ENCODE measurements at places on chromosomes 12 and 14.

DNA sequence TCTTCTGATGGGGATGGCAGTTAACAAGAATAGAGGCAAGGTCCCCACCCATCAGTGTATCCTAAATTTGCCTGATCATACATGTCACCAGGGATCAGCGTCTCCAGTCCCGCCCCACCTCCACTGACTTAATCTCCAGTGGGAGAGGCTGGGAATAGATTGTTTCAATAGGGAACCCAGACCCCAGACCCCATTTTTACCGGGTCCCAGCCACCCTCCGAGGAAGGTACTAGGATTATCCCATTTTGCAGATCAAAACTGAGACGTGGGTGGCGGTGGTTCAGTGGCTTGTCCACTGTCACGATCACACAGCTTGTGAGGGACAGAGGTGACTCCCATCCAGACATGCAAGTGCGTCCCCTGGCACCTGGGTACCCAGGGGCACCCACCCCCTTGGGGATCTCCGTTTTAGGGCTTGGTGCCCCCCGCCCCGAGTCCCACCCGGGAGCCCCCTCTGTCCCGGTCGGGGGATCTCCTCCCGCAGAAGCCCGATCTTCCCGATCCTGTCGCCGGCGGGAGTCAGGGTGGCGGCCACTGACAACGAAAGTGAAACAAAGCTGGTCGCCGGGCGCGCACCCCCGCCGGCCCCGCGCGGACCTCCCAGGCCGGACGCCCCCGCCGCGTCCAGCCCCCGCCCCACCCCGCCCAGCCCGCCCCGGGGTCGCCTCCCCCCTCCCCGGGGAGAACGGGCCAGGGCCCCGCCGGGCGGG lies 523 bp downstream of the WSB2 start:
- peak; percentile 36 for DNase-seq

DNA sequence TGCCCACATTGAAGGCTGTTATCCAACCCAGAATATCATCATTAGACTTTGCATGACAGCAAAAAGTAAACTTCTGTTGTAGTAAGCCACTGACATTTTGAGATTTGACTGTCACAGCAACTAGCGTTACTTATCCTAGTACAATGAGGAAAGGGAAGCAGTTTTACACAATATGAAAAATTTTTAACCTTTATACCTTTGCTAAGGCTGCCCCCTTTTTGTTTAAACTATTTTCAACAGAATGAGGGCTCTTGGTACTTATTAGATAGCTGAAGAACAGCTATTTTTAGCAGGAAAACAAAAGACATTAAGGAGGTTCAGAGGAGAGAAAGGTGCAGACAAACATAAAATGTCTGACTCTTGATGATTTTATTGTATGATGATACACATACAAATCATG lies 23.4 kb upstream of the TMX1 start:
- no peak for DNase-seq

DNA sequence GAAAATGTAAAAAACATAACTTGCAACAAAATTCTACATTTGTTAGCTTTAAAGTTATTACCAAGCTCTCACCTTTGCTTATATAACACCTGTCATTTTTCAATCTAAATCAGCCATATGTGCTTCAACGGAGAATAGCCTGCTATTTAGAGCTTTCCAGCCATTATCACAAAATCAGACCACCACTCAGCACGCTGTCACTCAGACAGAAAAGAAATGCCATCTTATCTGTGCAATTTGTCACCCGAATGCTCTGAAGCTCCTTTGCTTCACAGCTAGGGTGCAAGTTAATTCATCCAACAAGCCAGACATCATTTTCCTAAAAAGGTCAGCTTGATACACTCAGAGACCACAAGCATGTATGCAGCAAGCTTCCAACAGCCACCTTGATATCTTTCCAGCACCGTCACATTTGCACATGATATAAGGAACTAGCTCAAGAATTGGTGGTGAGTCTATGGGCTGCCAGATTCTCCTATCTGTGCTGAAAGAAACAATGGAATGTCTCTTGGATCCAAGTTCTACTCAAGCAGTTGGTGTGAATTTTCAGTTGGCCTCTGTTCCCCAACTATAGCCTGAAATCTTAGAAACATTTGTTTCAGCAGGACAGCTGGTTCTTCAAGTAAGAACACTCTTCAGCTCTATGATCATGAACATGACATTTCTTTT lies 20.0 kb upstream of the IFNG-AS1 start:
- no peak for DNase-seq

- DNase-seq, result no peak
Observed at GRCh38 chr12:88553941-88554658, 26.2 kb downstream of the KITLG start.

GRCh38 chr14:58731465-58732293 lies 93.9 kb downstream of the DACT1 start:
- no peak for DNase-seq

- DNase-seq, result no peak
Observed at GRCh38 chr12:62268956-62269355, 8.8 kb downstream of the USP15 start.

GRCh38 chr14:58633831-58634230 lies 3.9 kb upstream of the DACT1 start:
- DNase-seq, result no peak

- no peak for DNase-seq
Observed at GRCh38 chr12:52637299-52637698, 14.7 kb downstream of the KRT2 start.

- no peak for DNase-seq
Observed at GRCh38 chr14:92143309-92143708, 21.5 kb downstream of the CPSF2 start.

GRCh38 chr12:12158858-12159257 lies 88.1 kb downstream of the BCL2L14 start:
- DNase-seq, result no peak

Measured in stimulated activated CD4-positive, alpha-beta T cell treated with anti-CD3 and anti-CD28 coated beads, Interleukin-2, amount 100 ng/mL, for 24 hours (primary cell).